Activated T-cell treated with anti-CD3 and anti-CD28 coated beads, Interleukin-2, amount 50 U/mL, for 48 hours (primary cell): ENCODE measurements at places on chromosomes 6 and 20.
A peak's percentile ranks its signal among the peaks of the same experiment; 100 is the strongest.

DNA sequence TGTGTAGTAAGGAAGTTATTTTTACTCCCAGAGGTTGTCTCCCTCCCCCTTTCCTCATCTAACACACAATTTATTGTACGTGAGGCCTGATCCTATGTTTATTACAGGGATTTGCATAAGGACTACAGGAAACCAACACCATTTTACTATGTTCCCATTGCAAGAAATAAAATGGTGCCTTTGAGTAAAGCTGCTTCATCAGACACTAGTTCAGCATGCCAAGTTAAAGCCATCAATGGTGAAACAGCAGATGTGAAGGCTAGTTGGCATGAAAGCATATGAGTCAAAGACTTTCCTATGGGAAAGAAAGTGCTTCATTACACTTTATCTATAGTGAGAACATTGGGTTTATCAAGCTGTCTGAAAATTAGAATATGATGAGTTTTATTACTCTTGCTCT, 543.0 kb downstream of the GRIK2 start:
- no peak for DNase-seq

- DNase-seq = peak; percentile 84
Measured at GRCh38 chr6:44078827-44079671, 48.2 kb downstream of the MRPL14 start.

- DNase-seq = no peak
Measured at GRCh38 chr6:145032562-145033145, 702.7 kb downstream of the EPM2A start.

DNA sequence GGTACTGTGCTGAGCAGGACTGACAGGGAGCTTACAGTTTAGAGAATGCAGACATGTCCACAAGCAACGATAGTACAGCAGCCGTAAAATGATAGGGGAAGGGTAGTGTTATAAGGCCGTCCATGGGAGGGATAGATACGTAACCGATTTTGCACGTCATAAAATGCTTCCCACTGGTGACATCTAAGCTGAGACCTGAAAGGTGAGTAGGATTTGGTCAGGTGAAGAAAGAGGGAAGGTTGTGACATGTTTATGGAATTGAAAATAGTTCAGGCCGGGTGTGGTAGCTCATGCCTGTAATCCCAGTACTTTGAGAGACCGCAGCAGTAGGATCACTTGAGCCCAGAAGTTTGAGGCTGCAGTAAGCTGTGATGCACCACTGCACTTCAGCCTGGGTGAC, 25.6 kb downstream of the SNX9 start:
- no peak for DNase-seq

GRCh38 chr6:140271759-140272377, 897.4 kb upstream of the CITED2 start:
- DNase-seq = no peak

DNA sequence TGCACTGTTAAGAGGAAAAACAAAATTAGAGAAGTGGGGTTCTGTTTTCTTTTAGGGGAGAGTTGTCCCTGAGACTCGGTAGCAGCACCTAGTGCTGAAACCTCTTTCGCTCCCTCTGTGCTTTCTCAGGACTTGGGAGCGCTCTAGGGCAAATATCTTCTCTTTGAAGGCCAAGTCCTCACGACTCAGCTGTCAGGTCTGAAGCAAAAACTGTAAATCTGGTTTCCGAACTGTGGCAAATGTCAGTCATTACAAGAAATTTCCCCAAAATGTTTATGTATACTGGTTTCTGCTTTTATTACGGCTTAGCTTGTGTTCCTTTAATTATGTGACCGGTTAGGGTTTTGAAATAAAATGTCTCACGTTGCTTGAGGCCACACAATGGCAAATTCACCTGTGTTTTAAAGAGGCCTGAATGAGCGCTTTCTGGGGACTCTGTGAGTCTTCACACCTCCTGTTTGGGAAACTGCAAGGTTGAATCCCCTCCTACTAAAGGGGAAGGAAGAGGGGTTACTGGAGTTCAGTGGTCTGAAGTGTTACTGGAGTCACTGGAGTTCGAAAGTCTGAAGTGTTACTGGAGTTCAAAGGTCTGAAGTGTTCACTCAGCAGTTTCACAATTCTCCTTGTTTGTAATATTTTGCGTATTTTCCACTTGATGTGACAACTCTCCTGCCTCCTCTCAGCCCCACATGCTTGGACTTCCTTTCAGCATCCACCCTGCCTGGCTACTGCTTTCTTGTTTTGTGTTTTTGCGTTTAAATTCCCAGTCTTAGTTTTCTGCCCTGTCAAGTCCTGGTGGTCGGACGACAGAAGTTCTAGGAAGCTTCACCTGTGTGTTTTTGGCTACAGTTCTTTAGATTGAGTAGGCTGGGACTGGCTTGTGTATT, 1.6 kb downstream of the SMPDL3A start:
- DNase-seq = no peak

DNA sequence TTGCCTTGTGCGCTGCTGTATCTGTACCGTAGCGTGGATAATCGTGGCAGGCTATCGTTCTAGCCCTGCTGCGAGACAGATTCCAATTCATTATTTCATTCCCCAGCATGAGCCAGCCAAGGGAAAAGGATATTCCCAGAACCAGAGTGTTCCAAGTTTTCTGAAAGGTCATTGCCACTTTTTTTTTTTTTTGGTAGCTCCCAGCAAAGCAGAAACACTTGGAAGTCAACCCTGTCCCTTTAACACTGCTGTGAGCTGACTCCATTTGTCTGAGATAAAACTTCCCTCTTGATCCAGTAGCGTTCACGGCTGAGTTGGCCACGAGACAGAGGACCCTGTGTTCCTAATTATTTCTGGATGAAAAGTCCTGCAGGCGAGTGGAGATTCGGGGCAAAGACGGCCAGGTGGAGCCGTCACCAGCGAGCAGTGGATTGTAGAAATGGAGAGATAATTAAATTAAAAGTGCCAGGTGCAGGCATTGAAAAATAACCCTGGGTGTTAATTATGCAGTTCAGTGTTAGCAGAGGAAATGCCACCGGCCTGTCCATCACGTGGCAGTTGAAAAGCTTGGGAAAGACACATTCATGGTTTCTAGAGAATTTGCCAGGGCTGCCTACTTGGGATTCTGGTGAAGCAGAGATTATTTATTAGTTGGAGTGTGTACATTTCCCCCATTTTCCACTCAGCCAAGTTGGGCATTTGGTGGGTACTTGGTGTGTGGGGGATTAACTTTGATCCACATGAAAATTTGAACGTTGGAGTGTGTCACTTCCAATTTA, 164.2 kb downstream of the SLC24A3 start:
- DNase-seq = no peak

DNA sequence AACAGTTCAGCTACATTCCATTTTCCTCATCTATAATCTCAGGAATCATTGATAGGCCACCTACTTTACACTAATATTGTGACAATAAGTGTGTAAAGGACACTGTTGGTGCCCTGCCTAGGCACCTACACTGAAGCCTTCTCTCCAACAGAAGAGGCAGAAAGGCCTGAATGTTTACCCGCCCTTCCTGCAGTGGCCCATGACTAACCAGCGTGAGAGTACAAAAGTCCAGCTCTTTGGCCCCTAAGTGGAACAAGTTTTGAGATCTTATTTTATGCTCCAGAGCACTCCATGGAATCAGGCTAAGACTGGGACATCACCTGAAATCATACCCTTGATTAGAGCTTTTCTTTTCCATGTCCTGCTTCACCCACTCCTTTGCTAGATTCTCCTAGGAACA, 359.7 kb downstream of the ARHGAP18 start:
- DNase-seq = no peak

DNA sequence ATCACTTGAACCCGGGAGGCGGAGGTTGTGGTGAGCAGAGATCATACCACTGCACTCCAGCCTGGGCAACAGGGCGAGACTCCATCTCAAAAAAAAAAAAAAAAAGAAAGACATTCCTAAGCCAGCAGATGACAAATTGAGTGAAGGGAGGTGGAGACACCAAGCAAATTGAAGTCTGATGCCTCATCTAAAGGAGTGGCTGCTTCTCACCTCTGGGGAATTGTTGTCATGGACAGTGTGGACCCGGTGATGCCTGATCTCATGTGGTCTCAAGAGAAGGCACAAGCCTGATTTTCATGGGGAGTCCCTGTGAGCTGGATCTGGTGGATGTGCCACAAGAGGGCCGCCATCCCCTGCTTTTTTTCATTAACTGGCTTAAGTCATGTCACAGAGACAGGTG, 272.0 kb downstream of the ZNF217 start:
- DNase-seq = no peak

- no peak for DNase-seq
Measured at GRCh38 chr20:48782901-48783308, 44.9 kb downstream of the PREX1 start.

DNA sequence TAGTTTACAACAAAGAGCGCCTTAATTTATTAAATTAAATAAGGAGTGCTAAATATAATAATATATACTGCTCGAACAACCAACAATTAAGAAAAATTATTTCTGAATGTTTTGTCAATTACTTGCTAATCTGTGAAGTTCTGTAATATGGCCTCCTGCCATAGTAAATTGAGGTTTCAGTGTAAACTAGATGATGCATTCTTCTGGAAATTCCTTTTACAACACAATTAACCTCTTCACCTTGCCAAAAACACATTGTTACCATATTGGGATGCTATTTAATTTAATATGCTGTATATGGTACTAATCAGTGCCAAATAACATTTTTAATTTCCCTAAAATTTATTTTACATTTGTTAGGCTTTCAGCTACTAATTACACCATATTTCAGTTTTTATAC, 808.4 kb upstream of the CITED2 start:
- no peak for DNase-seq

DNA sequence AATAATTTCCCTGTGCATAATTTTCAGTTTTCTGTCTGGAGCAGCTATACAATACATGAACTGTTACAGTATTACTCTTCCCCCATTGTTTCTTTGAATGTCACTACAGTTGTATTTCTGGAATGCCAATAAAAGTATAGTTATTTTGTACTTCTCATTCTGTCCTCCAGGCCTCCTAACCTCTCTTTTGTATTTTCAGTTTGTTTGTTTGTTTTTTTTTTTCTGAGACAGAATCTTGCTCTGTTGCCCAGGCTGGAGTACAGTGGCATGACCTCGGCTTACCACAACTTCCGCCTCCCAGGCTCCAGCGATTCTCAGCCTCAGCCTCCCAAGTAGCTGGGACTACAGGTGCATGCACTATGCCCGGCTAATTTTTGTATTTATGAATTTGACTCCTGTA, 16.8 kb upstream of the ARID1B start:
- DNase-seq = no peak

GRCh38 chr6:139028658-139029469, at the start of gene ABRACL:
TSS of gene ABRACL (plus strand) at chr6:139028745. CDS start at chr6:139034161, 5,416 bp downstream.
- DNase-seq = peak; percentile 87

DNA sequence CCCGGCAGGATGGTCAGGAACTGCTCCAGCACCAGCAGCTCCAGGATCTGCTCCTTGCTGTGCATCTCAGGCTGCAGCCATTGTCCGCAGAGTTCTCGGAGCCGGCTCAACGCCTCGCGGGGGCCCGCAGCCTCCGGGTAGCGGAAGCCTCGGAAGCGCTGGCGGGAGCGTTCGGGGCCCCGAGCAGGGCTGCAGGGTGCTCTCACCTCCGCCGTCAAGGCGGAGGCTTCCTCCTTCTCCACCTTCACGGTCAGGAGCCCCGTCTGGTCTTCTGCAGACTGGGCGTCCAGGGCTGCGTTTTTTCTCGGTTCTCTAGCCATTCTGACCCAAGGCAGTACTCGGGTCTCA, 434 bp downstream of the ZKSCAN4 start:
- DNase-seq = no peak

DNA sequence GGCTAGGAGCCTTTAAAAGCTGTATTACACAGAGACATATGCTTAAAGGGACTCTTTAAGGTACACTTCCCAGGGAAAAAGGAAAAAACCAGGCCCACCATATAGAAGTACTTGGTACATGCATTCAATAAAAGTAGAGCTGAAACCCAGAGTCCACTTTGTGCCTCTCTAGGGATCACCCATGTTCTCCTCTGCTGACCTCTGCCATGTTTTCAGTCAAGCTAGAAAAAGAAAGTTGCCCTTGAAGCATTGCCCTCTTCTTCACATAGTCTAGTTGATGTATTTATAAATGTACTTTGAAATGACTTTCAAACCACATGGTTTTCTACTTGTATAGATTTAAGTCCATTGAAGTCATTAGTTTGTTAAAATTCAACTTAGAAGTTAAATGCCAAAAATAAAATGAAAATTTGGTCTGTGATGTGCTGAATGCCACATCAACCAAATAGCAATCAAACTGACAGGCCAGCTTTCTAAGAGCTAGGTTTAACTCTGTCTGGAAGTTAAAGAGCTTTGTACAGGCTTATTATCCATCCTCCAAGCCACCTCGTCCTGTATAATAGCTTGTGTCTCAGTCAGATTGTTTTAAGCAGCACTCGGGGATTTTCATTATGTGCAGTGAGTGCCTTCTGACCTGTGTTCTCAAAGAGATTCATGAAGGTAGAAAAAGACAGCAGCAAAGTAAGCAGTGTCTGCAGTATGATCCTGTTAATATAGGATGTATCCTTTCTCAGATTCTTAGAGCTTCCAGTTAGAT, 238.6 kb upstream of the PLN start:
- no peak for DNase-seq

- DNase-seq = no peak
Measured at GRCh38 chr6:10434235-10434634, 19.4 kb upstream of the TFAP2A start.

DNA sequence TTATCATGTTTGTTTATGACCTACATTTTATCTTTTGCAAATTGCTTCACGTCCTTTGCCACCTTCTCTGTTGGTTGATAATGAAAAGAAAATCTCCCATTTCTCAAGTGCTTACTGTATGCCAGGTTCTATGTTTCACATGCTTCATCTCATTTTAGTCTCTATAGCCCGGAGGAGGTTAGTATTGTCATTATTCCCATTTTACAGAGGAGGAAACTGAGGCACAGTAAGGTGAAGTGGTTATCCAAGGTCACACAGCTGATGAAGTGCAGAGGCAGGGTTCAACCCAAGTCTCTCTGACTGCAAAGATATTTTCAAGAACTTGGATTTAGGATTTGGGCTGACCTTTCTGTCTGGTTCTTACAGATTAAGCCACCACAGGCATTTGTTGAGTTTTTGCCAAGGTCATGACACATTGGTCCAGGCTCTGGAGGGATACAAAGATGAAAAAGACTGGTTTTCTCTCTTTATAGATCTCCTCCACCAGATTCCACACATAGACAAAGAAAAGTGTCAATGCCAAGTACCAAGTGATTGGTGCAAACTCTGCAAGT, 20.6 kb downstream of the CNBD2 start:
- DNase-seq = no peak

DNA sequence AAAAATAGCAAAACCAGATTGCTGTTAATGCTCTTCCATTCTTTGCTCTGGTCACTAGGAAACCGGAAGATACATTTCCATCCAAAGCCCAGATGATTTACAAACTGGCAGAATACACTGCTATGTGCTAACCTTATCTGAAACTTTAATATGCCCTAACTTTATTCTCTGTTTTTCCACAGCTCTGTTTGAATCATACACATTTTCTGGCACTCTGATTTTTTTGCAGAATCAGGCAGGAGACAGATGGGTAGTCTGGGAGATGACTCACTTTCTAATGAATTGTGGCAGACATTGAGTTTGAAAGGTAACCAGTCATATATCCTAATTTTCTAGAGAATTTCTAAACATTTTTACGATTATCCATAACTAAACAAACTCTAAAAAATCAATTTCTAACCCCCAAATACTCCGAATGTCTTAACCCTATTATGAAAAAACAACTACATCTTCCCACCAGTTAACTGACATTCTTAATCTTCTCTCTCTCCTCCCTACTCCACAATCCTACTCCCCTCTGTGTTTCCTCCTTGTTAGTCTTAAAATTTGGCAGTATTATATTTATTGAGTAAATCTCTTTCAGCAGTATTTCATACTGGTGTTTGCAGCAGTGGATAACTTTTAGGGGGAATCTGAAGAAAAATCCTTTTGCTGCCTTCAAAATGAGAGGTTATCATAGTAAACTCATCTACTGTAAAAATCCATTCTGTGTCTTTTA, 63.5 kb downstream of the MAN1A1 start:
- no peak for DNase-seq
